Activated B cell treated with CpG ODN at 0.5 μM for 24 hours (primary cell): ENCODE measurements at places on chromosomes 3 and 15.

GRCh38 chr3:151135541-151136337 is 50.3 kb downstream of the MED12L start:
- no peaks in the 10 kb centered on the region for H3K36me3 ChIP-seq
- peaks cover 14% of the 10 kb centered on the region for H3K4me1 ChIP-seq
- H3K4me3 ChIP-seq: no peak overlapping the region
- peaks cover 15% of the 10 kb centered on the region for H3K27me3 ChIP-seq
- no peak overlapping the region for H3K27ac ChIP-seq
- DNase-seq: no peak

GRCh38 chr3:114872050-114872449 is 275.0 kb downstream of the ZBTB20 start:
- H3K36me3 ChIP-seq: peaks cover 2% of the 10 kb centered on the region
- no peaks in the 10 kb centered on the region for H3K27me3 ChIP-seq
- H3K4me3 ChIP-seq: no peak overlapping the region
- H3K27ac ChIP-seq: no peak overlapping the region
- H3K4me1 ChIP-seq: peaks cover 20% of the 10 kb centered on the region

DNA sequence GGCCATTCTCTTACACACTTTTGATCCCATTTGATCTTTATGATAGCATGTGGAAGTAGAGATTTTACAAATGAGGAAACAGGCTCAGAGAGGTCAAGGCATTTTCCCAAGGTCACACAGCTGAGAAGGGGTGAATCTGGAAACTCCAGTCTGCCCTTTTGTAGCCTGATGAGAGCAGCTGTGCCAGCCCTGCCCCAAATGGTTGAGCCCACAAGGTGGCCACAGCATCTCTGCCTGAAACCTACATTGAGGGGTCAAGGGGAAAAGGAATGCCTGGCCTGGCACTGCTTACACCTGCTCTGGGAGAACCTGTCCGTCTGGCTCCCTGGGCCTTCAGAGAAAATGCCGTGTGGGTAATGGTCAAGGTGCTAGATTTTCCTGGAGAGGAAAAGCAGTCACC is 200.2 kb upstream of the LINGO1 start:
- no peaks in the 10 kb centered on the region for H3K36me3 ChIP-seq
- H3K4me3 ChIP-seq: no peak overlapping the region
- H3K27me3 ChIP-seq: peaks cover 5% of the 10 kb centered on the region
- no peak for DNase-seq

- no peaks in the 10 kb centered on the region for H3K27me3 ChIP-seq
- no peaks in the 10 kb centered on the region for H3K4me1 ChIP-seq
- no peak overlapping the region for H3K4me3 ChIP-seq
- no peak overlapping the region for H3K27ac ChIP-seq
Observed at GRCh38 chr3:93988283-93988682, 8.3 kb downstream of the ARL13B start.

DNA sequence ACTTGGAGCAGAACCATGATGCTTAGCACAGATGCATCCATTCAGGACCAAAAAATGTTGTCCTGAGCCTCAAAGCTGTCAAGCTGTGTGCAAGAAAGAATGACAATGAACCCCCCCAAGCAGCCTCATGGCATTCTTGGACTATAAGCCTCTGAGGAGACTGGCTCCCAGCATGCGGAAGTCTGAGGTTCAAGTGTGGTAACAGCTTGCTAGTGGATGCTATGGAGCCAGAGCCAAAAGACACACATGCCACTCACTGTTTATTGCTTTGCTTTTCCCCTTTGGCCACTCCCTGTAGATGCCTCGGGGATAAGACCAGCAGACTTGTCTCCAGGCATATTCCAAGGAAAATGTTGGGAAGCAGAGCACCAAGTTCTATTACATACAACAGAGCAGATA is 38.2 kb upstream of the SNRK start:
- H3K4me1 ChIP-seq: peaks cover 47% of the 10 kb centered on the region
- no peak for DNase-seq
- H3K27me3 ChIP-seq: peaks cover 3% of the 10 kb centered on the region
- no peaks in the 10 kb centered on the region for H3K36me3 ChIP-seq

DNA sequence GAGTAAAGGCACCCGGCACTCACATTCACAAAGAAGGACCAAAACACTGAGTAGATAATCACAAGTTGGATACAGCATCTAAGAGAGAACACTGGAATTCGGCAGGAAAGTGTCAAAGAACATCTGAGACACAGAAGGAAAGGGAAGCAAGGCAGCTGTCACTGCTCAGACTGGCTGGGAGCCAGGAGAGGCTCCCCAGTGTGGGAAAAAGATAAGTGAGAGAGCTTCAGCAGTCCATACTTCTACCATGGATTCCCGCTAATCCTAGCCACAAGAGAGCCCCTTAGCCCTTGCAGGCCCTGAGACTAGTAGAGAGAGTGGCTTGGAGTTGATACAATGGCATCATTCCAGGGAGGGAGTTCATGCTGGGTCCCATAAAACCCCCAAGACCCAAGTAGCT is 36.7 kb upstream of the CP start:
- no peak overlapping the region for H3K27ac ChIP-seq
- DNase-seq: no peak
- H3K4me1 ChIP-seq: peaks cover 6% of the 10 kb centered on the region
- no peaks in the 10 kb centered on the region for H3K36me3 ChIP-seq
- H3K4me3 ChIP-seq: no peak overlapping the region

DNA sequence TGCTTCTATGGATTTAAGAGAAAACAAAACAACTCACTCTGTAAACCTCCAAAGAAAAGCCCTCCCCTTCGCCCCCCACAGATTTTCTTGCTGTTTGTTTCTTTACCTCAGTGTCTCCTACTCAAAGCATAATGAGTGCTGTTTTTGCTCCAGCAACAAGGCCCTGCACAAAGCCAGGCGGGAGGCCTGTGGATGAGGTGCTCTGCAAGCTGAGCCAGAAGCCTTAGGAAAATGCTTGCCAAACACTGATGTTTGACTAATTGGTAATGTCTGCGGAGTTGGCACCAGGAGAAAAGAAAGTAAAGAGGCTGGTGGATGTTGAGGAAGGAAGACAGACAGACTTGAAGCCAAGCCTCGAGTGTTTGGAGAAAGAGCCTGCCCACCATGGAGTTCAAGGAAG is 99.7 kb downstream of the RARB start:
- no peaks in the 10 kb centered on the region for H3K27me3 ChIP-seq
- H3K4me1 ChIP-seq: no peaks in the 10 kb centered on the region
- H3K27ac ChIP-seq: no peak overlapping the region
- no peaks in the 10 kb centered on the region for H3K36me3 ChIP-seq
- H3K4me3 ChIP-seq: no peak overlapping the region

DNA sequence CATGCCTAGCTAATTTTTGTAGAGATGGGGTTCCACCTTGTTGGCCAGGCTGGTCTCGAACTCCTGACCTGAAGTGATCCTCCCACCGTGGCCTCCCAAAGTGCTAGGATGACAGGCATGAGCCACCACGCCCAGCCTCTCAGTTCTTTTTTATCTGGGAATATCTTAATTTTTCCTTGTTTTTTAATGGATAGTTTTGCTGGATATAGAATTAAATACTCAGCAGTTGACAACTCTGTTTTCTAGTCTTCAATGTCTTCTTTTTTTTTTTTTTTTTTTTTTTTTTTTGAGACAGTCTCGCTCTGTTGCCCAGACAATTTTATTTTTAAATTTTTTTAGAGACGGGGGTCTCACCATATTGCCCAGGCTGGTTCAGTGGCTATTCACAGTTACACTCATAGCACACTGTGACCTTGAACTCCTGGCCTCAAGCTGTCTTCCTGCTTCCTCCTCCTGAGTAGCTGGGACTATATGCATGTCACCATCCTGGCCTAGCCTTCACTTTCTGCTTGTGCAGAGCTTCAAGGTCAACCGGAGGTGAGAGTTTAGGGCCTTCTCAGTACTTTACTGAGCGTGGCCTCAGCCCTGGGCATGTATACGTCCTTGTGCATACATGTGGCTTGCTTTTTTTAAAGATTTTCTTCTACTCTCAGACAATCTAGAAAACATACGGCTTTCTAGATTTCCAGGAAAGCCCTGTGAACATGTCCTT is 120.5 kb downstream of the ZNF609 start:
- H3K36me3 ChIP-seq: peaks cover 10% of the 10 kb centered on the region
- DNase-seq: no peak
- H3K4me1 ChIP-seq: peaks cover 5% of the 10 kb centered on the region

DNA sequence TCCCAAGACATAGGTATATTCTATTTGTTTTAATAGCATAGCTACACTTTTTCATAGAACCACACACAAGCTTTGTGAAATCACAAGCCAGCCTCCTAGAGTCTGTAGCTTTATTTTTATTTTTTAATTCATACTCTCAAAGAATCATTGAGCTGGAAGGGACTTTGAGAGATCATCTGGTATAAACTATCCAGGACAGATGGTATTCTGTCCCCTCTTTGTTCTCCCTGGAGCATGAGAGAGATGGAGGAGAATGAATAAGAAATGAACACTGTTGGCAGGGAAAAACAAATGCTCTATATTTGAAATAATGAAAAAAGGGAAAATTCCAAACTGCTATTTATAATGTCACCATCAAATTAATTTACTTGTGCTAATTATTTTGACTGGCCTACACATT is 338.7 kb upstream of the IL12A start:
- H3K36me3 ChIP-seq: no peaks in the 10 kb centered on the region
- no peaks in the 10 kb centered on the region for H3K4me1 ChIP-seq
- no peak overlapping the region for H3K4me3 ChIP-seq
- H3K27me3 ChIP-seq: no peaks in the 10 kb centered on the region
- no peak for DNase-seq

GRCh38 chr15:80275961-80276360 is 23.9 kb upstream of the CTXND1 start:
- peaks cover 14% of the 10 kb centered on the region for H3K27me3 ChIP-seq
- no peak overlapping the region for H3K4me3 ChIP-seq
- H3K4me1 ChIP-seq: no peaks in the 10 kb centered on the region
- H3K27ac ChIP-seq: no peak overlapping the region

- H3K27me3 ChIP-seq: peaks cover 19% of the 10 kb centered on the region
- no peaks in the 10 kb centered on the region for H3K36me3 ChIP-seq
- no peak overlapping the region for H3K4me3 ChIP-seq
- no peak for DNase-seq
Observed at GRCh38 chr3:72353236-72354128, 494.8 kb downstream of the SHQ1 start.

GRCh38 chr3:87370007-87370406 is 93.6 kb upstream of the POU1F1 start:
- no peak overlapping the region for H3K27ac ChIP-seq
- no peak overlapping the region for H3K4me3 ChIP-seq
- H3K27me3 ChIP-seq: peaks cover 8% of the 10 kb centered on the region
- H3K36me3 ChIP-seq: no peaks in the 10 kb centered on the region
- DNase-seq: no peak

DNA sequence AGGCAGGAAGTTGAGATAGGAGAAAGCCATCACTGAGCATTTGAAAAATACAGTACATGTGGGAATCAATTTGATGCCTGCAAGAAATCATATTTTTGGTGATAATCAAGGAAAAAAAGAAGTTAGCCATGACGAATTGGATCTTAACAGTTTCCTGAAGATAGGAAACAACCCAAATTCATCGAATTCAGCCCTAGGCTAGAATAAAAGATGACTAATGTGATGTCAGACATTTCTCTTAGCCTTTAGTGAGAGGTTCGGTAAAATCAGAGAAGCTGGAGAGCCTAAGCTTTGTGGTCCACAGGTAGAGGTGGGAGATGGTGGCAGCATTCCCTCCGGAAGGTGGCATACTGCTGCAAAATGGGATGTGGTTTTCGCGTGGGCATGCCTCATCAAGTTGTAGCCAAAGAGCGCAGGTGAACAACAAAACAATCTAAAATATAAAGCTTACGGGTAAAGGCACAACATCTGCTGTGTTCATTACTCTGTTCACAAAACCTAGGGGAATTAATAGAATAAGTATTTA is 144.1 kb upstream of the ALCAM start:
- no peak overlapping the region for H3K27ac ChIP-seq
- no peaks in the 10 kb centered on the region for H3K4me1 ChIP-seq
- no peak overlapping the region for H3K4me3 ChIP-seq
- H3K36me3 ChIP-seq: no peaks in the 10 kb centered on the region

GRCh38 chr3:101778385-101779046 is 495 bp upstream of the NXPE3 start:
- peak overlapping the region; percentile 87 for H3K4me3 ChIP-seq
- H3K36me3 ChIP-seq: peaks cover 15% of the 10 kb centered on the region
- H3K27ac ChIP-seq: peak overlapping the region; percentile 94
- H3K4me1 ChIP-seq: peaks cover 31% of the 10 kb centered on the region
- DNase-seq: no peak

GRCh38 chr3:62874711-62875557 is at the start of gene CADPS:
Gene CADPS, minus strand, starts transcription at chr3:62875416. Its CDS starts 387 bp downstream, at chr3:62875029.
- peaks cover 2% of the 10 kb centered on the region for H3K4me1 ChIP-seq
- no peak within 1 kb of the TSS for H3K27ac ChIP-seq
- DNase-seq: no peak
- peak within 1 kb of the TSS; percentile 58 for H3K4me3 ChIP-seq
- peaks cover 43% of the 10 kb centered on the region for H3K27me3 ChIP-seq

- no peaks in the 10 kb centered on the region for H3K27me3 ChIP-seq
- no peaks in the 10 kb centered on the region for H3K4me1 ChIP-seq
- no peak overlapping the region for H3K4me3 ChIP-seq
Observed at GRCh38 chr3:134155446-134155845, 95.2 kb downstream of the RYK start.

DNA sequence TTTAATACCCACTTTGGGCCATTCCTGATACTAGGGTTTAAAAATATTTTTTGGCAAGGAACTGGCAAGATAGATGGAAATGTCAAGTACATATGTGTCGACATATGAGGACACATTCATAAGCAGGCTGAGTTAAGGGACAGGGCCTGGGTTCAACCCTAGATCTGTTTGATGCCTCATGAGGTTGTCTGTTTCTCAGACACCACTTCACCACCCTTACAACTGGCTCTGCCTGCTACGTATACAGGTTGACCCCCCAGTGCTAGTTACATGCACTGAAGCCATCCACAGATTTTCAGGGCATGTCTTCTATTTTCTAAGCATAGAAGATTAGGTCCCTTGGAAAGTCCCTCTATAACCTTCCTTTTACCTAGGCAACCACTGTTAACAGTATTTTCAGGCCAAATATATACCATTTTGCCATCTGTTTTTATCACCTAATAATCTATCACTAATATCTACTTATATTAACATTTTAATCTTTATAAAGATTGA is 296.7 kb downstream of the PLCL2 start:
- H3K36me3 ChIP-seq: peaks cover 63% of the 10 kb centered on the region
- H3K27ac ChIP-seq: no peak overlapping the region
- H3K4me1 ChIP-seq: peaks cover 30% of the 10 kb centered on the region
- no peak for DNase-seq

- H3K27ac ChIP-seq: no peak overlapping the region
- peaks cover 3% of the 10 kb centered on the region for H3K27me3 ChIP-seq
- H3K4me3 ChIP-seq: no peak overlapping the region
- DNase-seq: no peak
Observed at GRCh38 chr15:33149919-33150318, 44.6 kb downstream of the FMN1 start.
